OCI-LY7 (cell line): ENCODE measurements at places on chromosomes 5 and 9. TPM values are rescaled to one million over a fixed set of nuclear protein-coding genes. Genes with fewer than 3 reads are reported as not detected.

DNA sequence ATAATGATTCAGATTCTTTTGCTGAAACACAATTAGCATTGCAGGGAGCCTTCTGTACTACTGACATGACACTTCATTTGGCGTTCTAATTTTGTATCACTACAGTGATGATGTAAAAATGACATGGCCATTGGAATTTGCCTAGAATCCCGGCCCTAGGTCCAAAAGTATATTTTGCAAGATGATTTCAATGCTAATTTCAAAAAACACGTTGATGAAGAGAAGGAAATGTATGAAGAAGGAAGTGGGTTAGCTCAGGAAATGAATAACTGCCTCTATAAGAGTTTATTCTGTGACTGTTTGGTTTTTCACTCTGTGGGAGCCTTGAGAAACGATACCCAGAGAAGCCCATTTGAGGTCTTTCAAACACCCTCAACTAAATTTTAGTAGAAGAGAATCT is 59.3 kb downstream of the OSTF1 start:
- DNase-seq, result no peak

DNA sequence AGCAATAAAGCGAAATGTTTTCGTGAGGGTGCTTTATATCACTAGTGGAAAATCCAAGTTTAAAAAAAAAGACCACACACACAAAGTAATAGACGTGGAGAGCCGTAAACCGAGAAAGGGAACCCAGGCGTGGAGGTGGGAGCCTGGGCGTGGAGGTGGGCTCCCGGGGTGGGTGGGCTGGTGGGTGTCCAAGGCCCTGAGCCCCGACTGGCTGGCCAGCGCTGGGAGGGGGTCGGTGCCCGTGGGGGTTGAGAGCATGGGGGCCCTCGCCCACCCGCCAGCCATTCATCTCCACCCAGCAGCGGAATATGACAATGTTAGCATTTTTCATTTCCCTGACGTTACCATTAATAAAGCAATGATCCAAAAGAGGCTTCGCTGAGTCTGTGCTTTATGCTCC is 135.0 kb downstream of the MVB12B start:
- DNase-seq, result no peak

ARHGEF28 gene
- not detected in 2 replicates for total RNA-seq

NUP214 gene
- total RNA-seq, result 67.1 and 69.6 TPM in 2 replicates

DNA sequence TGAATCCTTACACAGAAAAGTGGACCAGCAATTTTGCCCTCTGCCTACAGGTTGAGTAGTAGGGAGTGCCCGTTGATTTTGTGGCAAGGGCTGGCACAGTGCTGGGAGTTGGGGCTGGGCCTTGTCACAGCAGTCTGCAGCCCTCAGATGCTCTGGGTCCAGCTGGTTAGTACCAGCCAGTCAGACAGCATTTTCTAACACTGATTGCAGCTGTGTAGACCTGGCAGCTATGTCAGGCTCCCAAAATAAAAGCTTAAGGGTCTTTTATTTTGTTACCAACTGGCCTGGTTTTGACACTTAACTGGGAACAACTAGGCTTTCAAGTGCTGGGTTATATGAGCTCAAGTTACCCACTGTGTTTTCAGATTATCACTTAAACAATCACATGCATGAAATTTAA is 57.7 kb downstream of the MAT2B start:
- DNase-seq, result no peak

- no peak for DNase-seq
These were observed 30.1 kb upstream of the NFIB start for GRCh38 chr9:14344053-14344524.

DNA sequence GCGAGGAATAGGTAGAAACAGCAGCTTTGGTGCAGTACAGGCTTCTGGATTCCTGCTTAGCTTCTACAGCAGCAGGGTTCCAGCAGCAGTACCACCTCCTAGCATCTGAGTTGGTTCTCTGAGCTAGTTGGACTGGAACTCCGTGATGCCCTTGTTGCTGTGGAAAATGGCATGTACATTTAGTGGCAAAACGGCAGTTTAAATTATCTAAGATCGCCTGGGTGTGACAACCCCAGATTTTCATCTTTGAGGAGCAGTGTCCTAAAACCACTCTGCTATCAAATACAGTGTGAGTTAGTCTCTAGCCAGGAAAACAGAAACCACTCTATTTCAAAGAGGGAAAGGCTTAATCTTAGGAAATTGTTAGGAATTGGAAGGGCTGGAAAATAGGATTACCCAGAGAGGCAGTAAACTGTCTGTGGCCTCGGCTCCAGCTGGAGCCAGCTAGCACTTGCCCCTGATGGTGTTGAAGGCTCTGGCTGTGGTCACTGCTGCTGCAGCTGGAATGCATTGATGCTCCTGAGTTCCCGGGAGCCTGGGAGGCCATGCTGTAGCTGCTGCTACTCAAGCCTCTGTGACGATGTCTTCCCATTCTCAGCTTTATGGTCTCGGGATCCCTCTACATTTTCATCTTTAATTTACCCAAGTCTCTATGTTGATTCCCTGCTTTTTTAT is 29.4 kb downstream of the RAD23B start:
- no peak for DNase-seq

- DNase-seq, result peak; percentile 34
These were observed 192.9 kb downstream of the TTLL11 start for GRCh38 chr9:121900163-121900562.

DNA sequence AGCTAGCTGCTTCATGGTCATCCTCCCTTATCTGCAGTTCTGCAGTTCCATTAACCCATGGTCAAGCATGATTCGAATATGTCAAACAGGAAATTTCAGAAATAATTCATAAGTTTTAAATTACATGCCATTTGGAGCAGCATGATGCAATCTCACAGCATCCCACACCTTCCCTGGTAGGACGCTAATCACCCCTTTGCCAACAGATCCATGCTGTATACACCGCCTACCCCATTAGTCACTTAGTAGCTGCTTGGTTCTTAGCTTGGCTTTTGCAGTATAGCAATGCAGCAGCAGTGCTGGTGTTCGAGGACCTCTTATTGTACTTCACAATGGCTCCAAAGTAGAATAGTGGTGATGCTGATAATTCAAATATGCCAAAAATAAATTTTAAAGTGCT is 739.7 kb upstream of the CDH9 start:
- DNase-seq, result no peak

DNA sequence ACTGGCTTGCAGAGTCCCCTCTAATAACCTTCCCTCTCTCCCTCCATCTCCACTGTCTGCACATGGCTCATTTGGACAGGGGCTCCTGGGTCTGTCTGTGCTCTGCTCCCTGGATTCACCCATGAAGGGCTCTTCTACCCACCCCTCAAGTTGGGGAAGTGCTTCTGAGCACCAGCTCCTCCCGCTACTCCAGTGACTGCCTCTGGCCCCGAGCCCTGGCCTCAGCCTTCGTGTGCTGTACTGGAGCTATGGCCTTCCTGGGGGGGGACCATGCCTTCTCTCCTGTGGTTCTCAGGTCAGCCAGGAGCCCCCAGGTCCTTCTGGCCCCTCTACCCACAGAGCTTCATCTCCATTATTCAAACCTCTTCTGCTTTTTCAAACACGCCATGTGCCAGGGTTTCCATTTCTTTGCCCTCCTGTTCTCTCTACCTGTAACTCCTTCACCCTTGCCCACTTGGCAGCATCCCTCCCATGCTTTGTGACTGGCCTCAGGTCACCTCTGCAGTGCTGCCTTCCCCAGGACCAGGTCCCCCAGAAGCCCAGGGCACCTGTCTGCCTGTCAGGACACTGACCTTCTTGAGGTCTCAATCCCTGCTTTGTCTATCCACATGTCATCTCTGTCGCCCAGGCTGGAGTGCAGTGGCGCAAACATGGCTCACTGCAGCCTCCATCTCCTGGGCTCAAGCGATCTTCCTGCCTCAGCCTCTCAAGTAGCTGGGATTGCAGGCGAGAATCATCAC is 9.5 kb downstream of the SH3PXD2B start:
- no peak for DNase-seq

- DNase-seq, result peak; percentile 32
These were observed 53.4 kb downstream of the RNF145 start for GRCh38 chr5:159155960-159156359.

DNA sequence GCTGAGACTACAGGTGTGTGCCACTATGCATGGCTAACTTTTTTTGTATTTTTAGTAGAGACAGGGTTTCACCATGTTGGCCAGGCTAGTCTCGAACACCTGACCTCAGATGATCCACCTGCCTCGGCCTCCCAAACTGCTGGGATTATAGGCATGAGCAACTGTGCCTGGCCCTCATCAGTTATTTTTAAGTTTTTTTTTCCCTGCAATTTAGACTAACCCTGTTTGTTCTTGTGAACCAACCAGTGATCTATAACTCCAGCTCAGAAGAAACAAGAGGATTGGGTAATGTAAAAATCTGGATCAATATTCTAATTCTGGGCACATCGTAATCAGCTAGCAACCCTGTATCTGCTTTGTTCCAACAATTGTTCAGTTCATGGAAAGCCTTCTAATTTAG is 155.7 kb downstream of the NXNL2 start:
- no peak for DNase-seq

DNA sequence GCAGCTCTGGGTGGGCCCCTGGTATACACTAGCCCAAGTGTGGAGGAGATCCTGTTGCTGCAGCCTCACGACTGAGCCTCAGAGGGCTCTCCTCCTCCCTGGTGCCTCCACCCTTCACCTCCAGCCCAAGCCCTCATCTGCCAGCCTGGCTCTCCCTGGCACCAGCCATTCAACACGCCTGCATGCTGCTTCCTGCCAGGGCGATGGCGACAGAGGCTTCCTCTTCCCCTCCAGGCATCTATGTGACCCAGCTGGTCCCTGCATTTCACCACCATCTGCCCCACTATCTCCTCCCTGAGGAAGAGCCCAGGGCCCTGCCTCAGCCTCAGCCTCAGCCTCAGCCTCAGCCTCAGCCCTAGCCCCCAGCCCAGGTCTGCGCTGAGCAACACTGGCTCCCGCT is 54.8 kb upstream of the ANGPTL2 start:
- no peak for DNase-seq

CATSPER3 gene
- total RNA-seq, result 0.61 and 1.0 TPM in 2 replicates
